ENCODE measurements at places on chromosomes 2 and 18.
A peak's percentile ranks its signal among the peaks of the same experiment; 100 is the strongest.

- no peak for DNase-seq
These were observed 62.4 kb downstream of the RPL31 start for GRCh38 chr2:101064505-101064867.

DNA sequence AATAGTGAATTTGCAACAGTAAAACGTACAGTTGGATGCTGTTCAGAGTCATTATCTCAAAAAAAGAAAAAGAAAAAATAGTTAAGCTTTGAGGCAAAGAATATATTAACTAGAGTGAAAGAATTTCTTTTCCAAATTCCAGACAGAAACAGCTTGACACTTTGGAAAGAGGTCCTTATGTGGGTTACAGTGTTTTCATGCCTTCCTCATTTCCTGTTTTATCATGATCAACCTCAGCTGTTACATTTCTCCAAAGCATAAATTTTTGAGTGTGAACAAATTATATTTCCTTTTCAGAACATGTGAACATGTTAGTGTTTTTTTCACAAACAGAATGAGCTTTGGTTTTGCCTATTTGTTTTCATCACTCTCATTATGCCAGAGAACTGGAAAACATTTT lies 13.6 kb downstream of the FRZB start:
- DNase-seq, result no peak

DNA sequence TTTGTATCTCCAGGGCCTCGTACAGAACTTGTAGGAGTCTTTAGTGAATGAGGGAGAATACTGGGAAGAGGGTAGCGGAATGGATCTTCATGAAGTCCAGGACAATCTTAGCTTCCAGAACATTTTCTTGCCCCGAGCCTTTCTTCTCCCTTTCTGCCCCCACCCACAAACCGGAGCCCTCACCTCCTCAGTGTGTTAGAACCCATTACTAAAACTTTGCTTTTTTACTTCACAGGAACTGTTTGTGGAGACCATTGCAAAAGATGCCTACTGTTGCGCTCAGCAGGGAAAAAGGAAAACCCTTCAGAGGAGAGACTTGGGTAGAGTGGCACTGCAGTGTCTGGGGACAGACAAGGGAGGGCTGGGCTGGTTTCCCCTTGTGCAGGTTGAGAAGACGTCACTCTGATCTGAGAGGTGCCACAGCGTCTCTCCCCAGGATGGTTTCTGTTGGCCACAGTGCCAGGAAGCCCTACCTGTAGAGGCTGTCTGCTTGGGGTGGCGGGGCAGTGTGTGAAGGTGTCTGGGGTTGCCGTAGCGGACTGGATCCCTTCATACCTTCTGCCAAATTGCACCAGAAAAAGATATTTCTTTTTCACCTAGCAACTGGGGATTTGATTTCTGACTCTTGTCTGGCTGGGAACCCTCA lies 786 bp downstream of the POLE4 start:
- no peak for DNase-seq

DNA sequence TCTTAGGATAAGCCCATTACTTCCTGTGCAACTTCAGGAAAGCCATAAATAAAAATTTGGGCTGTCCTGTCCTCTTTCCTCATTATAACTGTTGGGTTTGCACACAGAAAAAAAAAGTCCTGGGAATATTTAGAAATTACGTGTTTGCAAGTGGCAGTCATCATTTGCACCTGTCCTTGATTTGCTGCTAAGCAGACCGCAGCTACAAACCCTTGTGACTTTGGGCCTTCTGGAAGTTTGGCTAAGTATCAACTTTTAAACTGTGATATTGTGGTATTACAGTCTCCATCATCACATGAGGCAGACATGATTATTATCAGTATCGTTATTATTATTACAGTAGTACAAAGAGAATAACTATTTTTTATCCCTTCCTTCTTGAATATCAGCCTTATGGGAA lies 260.7 kb upstream of the SESTD1 start:
- no peak for DNase-seq

DNA sequence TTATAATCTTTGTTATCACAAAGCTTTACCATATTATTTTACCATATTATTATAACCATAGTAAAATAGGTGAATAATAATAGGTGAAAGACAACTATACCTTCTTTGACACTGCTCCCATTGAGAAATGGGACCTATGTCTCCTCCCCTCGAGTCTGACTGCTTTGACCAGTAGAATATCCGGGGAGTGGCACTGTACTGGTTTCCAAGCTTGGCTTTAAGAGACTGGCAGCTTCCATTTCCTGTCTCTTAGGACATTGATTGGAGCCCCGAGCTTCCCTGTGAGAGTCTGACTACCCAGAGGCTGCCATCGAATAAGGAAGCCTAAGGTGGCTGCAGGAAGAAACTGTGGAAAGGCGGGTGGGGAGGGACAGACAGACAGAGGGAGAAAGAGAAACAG lies 40.1 kb upstream of the PLEKHM3 start:
- no peak for DNase-seq

DNA sequence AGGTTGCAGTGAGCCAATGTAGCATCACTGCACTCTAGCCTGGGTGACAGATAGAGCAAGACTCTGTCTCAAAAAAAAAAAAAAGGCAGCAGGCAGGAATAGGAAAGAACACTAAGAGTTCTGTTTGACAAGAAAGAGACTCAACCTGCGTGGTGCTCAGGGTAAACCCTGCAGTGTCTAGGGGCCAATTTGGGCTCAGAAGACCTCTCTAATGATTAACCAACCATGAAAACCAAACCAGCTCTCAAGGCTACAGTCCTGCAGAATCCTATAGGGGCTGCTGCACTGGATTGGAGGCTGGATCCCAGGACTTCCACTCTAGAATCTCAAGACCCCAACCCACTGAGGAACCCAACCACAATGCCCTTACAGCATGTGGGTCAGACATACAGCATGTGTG lies 2.4 kb downstream of the TRABD2A start:
- DNase-seq, result no peak

GRCh38 chr2:73980566-73980965 lies 4.1 kb upstream of the TET3 start:
- no peak for DNase-seq

DNA sequence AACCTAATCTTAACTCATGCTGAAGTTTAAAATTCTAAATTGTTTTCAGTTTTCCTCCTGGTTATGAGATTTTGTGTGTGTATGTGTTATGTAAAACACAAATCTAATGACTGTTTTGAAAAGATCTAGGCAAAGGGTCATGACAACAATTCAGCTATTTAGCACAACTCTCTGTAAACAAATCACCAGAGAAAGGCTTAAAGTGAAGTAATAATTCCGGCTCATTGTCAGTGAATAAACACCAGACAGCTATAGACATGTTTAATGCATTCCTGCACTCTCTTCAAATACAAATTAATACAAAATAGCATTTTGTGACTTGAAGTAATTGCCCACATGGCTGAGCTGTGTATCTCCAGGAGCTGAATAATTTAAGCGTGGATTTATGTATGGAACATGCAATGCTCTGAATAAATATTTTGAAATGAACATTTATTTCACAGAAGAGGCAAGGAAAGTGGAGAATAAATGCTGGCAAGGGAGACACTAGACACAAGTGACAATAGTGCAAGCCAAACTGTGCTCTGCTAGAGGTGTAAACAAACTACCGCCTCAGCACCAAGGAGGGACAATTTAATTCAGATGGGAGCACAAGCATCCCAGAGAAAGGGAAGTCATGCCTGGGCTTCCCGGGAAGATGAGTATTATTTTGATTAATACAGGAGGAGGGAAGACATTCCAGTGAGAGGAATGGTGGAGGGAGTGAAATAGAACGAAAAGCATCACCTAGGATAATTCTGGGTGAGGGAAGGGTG lies 133.6 kb upstream of the XPO1 start:
- peak; percentile 93 for DNase-seq

GRCh38 chr2:140498360-140498759 lies 1632.5 kb downstream of the LRP1B start:
- DNase-seq, result no peak

DNA sequence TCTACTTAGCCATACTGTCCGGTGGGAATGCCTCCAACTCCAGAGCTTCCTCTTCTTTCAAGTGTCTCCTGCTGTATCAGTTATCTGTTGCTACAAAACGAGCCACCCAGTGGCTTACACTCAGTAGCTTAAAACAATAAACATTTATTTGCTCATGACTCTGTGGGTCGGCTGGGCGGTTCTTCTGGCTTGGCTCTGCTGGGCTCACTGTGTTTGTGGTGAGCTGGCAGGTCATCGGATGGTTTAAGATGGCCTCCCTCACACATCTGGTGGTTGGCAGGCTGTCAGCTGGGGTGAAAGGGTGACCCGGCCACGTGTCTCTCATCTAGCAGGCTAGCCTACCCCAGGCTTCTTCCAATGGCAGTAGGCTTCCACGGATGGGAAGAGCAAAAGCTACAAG lies 122.4 kb upstream of the SLC1A4 start:
- peak; percentile 58 for DNase-seq

GRCh38 chr2:111071600-111072171 lies 49.0 kb upstream of the BCL2L11 start:
- no peak for DNase-seq

DNA sequence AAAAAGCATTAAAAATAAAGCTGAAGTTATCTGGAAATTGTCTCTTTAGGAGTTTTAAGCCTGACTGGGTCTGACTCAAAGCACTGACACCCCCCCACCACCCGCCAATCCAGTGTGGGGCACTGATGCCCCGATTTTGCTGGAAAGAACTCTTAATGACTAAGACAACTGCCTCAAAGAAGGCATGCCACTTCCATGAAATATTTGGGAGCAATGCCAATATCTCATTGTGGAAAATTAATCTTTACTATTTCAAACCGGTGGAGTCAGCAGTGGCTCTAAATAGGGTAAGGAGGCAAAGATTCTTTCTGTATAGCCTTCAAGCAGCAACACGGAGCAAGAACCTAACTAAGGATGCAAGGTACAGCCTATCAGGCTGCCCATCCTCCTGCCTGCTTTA lies 4.5 kb downstream of the FKBP7 start:
- no peak for DNase-seq

DNA sequence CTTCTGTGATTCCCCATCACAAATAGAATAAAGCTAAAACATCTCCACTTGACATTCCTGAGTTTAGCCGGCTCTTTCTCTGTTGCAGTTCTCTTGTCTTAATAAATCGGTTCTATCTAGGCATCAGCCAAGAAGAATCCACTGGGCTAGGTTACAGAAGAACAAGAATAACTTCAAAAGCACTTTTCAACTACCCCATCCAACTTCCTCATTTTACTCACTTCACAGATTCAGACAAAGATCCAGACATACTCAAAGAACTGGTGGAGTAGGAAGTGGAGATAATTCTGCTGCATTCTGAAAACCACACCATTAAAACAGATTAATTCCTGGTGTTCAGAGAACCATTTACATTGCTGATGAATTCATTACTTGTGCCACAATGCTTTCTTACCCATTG lies 9.6 kb upstream of the ALPK2 start:
- DNase-seq, result peak; percentile 70

DNA sequence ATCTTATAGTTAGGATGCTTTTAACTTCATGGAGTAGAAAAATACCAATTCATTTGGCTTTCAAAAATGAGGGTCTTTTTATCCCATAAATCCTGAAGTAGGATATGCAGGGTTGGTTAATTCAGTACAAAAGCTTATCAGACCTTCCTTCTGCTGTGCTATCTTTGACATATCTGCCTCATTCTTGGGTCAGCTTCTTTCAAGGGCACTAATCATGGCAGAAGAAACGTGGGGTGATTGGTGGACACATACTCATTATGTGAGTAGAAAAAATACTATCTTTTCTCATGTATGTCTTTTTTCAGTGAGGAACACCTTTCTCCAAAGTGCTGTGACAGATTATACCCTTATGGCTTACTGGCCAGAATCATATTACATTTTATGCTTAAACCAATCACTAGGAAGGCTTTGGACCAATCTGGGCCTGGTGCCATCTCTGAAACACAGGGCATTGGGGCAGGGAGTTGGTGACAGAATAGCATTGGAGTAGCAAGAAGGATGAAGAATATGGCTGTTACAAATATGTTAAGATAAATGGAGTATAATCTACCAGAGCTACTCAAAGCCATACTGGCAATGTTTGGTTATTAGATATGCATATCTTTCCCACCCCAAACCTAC lies 10.1 kb downstream of the UGP2 start:
- DNase-seq, result no peak

DNA sequence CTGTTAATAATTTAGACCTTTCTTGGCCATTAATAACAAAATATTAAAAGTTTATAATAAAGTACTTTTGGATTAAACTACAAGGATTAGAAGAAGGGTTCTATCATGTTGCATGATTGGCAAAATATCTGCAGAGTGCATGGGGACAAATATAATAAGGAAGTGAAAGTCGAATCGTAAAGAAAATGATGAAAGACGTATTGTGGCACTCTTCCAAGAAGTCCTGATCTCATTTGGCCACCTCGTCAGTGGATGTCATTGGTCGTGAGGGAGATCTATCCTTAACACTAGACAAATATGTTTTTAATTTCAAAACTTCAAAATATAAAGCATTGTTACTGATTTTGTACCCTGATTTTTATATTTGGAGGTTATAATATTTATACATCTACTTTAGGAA lies 197.7 kb upstream of the STON1 start:
- peak; percentile 80 for DNase-seq

- no peak for DNase-seq
These were observed 69.9 kb downstream of the KCNG2 start for GRCh38 chr18:79867666-79868065.

- no peak for DNase-seq
These were observed 36.9 kb upstream of the MEX3C start for GRCh38 chr18:51234117-51235008.
